Tibial artery (tissue), 4 donors: ENCODE measurements at places on chromosomes 3 and 15.

- DNase-seq, result no peak
Measured at GRCh38 chr15:52488830-52489229, 39.9 kb downstream of the MYO5A start.

- DNase-seq, result no peak
Measured at GRCh38 chr3:136753326-136753939, 1.3 kb upstream of the STAG1 start.

- no peak for DNase-seq
Measured at GRCh38 chr3:182104881-182105280, 393.2 kb downstream of the SOX2 start.

- DNase-seq, result no peak
Measured at GRCh38 chr3:172675441-172676193, 35.2 kb downstream of the NCEH1 start.

DNA sequence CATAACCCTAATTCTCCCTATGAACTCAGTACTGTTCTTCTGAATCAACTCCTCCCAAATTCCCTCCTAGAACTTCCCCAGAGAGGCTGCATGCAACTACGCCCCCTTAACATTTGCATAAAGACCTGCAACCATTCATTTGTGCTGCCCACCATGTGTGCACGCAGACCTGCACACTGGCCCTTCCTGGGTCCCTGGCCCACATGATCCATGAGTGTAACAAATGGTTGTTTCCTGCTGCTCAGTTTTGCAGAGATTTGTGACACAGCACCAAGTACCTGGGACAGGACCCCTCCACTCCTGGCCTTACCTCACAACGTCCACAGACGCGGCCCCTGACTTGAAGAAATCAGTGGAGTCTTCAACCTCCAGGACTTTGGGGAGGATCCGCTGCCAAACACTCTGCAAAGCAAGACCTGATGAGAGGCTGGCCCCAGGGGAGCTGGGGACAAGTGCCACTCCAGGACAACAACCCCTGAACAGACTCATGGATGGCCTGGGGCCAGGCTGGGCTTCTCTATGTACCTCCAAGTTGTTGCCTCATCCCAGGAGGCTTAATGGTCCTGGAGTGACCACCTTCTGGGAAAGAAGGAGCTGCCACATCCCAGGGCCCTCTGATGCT lies 33.8 kb downstream of the ALDH1L1 start:
- DNase-seq, result no peak

- DNase-seq, result no peak
Measured at GRCh38 chr3:37387462-37387861, 213.1 kb upstream of the LRRFIP2 start.

DNA sequence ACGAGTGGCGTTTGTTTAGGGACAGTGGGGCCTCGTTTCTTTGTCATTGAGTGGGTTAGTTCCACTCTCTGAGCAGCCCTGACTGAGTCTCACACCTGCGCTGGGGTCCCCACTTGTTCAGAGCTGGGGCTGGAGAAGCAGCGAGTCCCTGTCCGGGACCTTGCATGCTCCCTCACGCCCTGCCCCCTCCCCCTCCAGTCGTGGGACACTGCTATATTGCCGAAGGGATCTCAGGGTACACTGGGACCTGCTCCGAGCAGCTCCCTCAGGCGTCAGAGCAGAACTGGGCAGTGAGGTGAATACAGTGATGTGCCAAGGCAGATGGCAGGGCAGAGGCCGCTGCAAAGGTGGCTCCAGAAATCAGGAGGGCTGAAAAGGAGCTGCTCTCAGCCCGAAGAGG lies 59.9 kb upstream of the KLF13 start:
- DNase-seq, result peak; percentile 63

DNA sequence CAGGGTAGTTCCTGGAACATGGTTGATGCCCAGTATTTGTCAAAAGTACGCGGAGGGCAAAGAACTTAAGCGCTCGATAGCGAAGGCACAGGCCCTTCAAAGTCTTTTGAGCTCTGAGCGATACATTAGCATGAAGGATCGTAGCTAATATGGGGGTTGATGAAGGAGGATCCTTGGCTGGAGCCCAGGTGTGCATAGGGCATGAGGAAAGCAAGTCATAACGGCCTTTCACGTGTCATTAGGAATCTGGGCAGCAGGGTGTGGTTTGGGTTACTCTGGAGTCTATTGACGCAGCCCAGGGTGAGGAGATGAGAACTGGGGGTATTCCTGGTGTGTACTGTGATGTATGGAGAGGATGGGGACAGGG lies 31.7 kb downstream of the SPINK8 start:
- peak; percentile 33 for DNase-seq

- DNase-seq, result no peak
Measured at GRCh38 chr3:21310891-21311290, 440.1 kb downstream of the ZNF385D start.

- DNase-seq, result no peak
Measured at GRCh38 chr15:92097474-92098178, 244.1 kb downstream of the SLCO3A1 start.

- DNase-seq, result no peak
Measured at GRCh38 chr3:57110798-57111197, 50.3 kb downstream of the SPATA12 start.

- no peak for DNase-seq
Measured at GRCh38 chr15:89376388-89376787, 41.8 kb upstream of the POLG start.

DNA sequence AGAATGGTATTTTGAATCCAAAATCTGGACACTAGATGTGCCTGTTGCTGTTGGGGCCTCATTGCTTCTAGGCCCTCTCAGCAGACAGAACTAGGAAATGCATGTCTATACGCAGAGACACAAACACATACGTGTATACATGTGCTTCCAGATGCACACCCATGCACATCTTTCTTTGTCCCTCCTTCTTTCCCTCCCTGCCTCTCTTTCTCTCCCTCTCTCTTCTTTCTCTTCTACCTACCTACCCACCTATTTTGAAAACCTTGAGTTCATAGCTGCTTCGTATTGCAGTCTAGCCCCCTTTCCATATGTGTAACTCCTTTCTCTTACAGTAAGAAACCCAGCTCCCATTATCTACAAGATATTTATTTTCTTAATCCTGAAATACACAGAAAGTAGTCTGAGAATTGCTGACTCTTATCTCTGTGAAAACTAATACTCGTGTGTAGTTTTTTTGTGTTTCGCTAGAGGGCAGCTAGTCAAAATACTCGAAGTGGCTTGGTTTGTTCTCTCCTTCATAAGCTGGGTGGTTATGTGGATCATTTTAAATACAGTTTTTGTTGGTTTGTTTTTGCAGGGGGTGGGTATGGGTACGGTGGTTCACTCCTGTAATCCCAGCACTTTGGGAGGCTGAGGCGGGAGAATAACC lies 18.5 kb downstream of the RPL32 start:
- no peak for DNase-seq

DNA sequence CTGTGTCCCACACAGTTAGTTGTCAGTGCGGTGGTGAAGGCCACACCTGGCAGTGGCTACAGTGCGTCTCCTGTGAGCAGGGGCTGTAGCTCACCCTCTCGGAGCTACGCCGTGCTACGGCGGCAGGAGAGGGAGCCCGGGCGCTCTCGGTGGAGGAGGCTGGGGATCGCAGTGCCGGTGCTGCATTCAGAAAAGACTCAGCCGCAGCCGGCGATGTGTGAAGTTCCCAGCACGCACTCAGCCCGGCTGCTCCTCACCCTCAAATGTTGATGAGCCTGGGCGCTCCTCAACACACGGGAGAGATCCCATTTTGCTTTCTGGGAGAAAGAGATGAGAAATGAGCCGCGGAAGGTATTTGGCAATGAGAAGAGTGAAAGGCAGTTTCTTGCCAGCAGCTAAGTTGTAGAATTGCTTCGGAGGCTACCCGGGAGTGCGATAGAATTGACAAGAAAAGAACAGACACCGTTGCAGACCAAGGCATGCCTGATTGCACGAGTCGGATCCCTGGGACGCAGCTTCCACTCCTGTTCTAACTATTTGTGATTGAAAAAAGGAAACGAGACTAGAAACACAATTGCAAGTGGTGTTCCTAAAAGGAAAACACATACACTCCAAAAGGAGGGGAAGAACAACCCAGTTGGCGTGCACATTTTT lies at the start of gene UNC13C:
Gene UNC13C, plus strand, starts transcription at position 189 of the 654 bp plus-strand sequence. CDS start 34,463 bp downstream, outside the sequence.
- DNase-seq, result peak; percentile 26

DNA sequence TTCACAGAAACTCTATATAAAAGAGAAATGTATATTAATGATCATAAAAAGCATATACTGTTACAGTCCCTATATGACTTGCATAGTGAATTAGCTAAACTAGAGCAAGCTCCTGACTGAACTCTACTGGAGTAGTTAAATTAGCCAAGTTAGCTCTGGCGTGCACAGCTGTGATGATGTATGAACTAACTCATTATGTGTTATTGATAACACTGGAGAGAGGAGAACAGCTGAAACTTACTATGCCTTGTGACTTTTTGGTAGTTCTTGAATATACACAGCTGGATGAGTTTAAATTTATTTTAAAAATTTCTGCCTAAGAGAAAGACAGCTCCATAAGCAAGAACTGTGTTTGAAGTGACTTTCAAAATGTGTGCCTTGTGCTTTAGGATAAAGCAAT lies 8.1 kb downstream of the TIPARP start:
- DNase-seq, result no peak

DNA sequence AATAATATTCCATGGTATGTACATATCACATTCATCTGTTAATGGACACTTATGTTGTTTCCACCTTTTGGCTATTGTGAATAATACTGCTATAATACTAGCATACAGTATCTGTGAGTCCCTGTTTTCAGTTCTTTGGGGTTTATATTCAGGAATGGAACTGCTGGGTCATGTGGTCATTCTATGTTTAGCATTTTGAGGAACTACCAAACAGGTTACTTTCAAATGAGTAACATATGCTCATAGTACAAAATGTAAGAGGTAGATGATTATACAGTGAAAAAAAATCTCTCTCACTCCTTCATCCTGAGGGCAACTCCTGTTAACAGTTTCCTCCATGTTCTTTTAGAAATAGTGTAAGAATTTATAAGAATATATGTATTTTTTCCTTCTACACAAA lies 162.2 kb downstream of the PLD1 start:
- no peak for DNase-seq

- DNase-seq, result peak; percentile 15
Measured at GRCh38 chr3:124766113-124767095, 36.2 kb downstream of the UMPS start.

DNA sequence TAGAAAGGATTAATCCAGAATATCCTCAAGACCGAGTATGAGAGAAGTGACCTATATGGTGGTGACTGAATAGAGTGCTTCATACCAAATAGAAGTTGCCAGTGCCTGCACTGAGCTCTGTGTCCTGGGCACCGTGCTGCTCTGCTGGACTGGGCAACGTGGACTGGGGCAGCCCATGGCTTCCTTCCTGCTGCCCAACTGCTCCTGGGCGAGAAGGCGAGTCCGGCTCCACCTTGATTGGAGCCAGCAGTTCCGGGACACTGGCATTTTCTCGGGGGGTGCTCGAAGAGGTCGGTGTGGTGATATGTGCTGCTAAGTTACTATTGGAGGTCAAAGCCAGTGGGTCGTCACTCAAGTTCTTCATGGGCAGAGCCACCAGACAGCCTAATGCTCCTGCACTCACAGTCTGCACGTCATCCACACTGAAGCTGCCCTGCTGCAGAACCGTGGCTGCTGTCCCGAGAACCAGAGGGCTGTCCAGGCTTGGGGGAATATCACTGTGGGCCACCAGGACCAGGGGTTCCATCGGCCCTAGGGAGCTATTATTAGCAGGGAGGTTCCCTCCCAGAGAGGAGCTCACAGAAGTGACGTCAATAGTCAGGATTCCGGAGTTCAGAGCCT lies 14.1 kb downstream of the ZXDC start:
- DNase-seq, result no peak

DNA sequence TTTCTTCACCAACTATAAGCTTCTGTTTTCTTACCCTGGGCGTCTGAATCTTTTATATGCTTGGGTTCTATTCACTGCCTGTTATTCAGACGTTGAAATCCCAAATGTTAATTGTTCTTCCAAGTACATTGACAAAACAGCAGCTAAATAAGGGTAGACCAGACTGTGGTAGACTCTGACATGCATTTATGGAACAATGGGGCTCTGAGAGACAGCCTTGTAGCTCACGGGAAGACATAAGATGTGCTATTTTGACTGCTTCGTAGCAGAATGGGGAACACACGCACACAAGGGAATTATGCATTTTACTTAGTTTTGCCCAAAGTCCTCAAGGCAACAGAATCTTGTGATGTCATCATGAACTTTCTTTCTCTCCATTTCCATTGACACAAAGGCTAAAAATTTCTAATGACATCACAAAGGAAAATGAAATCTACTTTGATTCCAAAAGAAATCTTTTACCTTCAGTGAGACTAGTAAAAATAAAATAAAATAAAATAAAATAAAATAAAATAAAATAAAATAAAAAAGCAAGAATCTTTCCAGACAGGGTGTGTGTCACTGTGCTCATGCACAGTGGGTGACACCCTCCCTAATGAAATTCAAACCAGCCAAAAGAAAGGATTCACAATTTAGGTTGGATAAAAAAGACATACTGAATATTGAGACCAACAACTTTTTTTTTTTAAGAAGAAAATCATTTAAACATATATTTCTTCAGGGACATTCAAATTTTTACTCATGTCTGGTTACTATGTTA lies 346.6 kb downstream of the ZBTB20 start:
- DNase-seq, result no peak

- DNase-seq, result peak; percentile 64
Measured at GRCh38 chr3:15499536-15499935, 22.0 kb downstream of the COLQ start.

DNA sequence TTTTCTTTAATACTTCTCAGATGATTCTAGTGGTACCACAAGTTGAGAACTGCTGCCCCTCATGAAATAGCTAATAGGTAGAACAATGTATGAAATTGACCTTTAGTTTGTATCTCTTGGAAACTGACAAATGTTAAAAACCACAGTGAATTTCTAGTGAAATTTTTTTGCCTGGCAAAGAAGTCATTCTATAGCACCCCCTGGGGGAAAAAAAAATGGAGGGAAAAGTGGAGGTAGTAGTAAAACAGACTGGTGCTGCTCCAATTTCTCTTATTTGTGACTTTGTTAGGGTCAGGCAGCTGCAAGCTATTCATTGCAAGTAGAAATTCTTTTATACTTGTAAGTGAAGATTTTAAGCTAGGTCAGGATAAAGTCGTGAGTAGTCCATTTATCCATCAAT lies 605.0 kb downstream of the NLGN1 start:
- no peak for DNase-seq

DNA sequence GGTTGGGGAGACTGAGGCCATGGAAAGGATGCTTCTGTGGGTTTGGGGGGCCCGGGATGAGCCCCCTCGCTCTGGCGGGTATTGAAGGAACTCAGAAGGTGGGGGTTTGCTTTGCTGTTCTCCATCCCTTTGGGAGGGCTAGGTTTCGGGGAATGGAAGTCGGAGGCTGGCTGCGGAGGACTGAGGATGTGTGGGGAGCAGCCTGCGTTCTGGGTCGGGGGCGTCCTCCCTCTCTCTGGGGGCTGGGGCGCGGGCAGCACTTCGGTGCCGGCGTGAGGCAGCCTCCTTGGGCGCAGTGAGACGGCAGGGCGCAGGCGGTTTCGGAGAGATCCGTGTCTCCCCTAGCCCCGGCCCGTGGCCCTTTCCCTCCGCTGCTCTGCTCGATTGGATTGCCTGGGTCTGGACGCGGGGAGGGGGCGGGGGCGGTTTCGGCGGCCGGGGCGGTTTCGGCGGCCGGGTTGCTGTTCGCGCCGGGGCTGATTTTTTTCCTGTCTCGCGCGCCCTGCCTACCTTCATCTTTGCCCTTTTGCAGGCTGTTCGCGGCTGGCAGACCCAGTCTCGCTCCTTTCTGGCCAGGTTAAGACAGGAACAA lies 1.4 kb downstream of the PTPRG start:
- peak; percentile 39 for DNase-seq
